Effector memory CD8-positive, alpha-beta T cell (primary cell): ENCODE measurements at places on chromosomes 1 and 21.

- DNase-seq = no peak
Observed at GRCh38 chr1:2644171-2644570, 11.4 kb upstream of the MMEL1 start.

- DNase-seq = no peak
Observed at GRCh38 chr1:183600136-183600535, 9.9 kb upstream of the NCF2 start.

- DNase-seq = no peak
Observed at GRCh38 chr21:36710729-36711048, 11.8 kb downstream of the SIM2 start.

- no peak for DNase-seq
Observed at GRCh38 chr21:40633048-40633447, 213.9 kb downstream of the DSCAM start.

- DNase-seq = no peak
Observed at GRCh38 chr1:33043267-33044092, 6.8 kb upstream of the AK2 start.

GRCh38 chr21:14121719-14122118, 89.0 kb downstream of the LIPI start:
- DNase-seq = no peak

DNA sequence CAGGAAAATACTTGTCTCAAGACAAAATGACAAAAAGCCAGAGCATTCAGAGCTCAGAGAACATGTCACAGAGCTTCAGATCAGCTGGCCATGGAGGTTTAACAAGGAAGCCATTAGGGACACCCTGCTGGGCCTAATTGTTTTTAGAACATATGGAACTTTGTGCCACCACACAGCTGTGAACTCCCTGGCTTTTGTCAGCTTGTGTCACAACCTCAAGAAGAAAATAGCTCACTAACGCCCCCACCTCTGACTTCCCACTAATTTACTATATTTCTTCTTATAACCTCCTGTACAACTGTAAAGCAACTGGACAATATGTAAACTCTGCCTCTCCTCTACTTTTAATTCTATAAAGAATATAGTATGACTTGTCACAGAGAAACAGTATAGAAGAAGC, 21.0 kb upstream of the TDRD10 start:
- no peak for DNase-seq

GRCh38 chr1:154842635-154843034, 27.4 kb downstream of the KCNN3 start:
- DNase-seq = no peak
